ENCODE measurements at places on chromosomes 5 and 9. TPM values are rescaled to one million over a fixed set of nuclear protein-coding genes. Genes with fewer than 3 reads are reported as not detected.

The C5orf22 gene
- total RNA-seq = 34.0 TPM

The CYLC2 gene
- total RNA-seq = not detected

The PDE6A gene
- not detected for total RNA-seq

The BTNL8 gene
- 0.48 TPM for total RNA-seq

The RNF183 gene
- total RNA-seq = not detected

The SPATA31A3 gene
- not detected for total RNA-seq
